Muscle of back (tissue), 13 donors: ENCODE measurements at places on chromosomes 7 and 10.

GRCh38 chr10:96538683-96539082 is 25.0 kb upstream of the TLL2 start:
- no peak for DNase-seq

DNA sequence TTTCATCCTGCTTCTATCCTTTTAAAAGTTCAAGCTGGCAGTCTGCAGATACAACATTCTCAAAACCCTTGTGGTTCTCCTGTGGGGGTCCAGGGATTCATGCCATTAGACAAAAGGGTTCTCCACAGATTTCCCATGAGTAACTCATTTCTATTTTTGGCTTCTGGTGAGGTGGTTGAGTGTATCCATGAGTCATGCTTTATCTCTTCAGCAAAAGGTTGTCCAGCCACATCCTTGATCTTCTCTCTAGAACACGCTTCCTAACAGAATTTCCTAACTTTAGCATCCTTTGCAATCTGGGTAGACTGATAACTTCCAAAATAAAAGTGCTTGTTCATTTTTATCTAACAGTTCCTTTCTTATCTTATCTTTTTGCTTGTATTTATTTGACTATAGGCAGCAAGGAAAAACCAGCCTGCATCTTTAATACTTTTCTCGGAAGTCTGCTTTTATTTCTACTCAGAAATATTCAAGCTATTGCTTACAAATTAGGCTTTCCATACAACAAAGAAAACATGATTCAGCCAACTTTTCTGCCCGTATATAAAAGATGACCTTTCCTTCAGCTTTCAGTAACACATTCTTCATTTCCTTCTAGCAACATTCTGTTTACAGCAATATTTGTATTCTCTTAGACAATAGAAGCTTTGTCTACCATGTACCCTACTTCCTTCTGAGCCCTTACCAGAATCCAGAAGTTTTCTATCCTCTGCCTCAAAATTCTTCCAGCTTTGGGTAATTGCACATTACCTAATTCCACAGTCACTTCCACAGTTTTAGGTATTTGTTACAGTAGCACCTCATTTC is 79.3 kb upstream of the IL6 start:
- DNase-seq = no peak

DNA sequence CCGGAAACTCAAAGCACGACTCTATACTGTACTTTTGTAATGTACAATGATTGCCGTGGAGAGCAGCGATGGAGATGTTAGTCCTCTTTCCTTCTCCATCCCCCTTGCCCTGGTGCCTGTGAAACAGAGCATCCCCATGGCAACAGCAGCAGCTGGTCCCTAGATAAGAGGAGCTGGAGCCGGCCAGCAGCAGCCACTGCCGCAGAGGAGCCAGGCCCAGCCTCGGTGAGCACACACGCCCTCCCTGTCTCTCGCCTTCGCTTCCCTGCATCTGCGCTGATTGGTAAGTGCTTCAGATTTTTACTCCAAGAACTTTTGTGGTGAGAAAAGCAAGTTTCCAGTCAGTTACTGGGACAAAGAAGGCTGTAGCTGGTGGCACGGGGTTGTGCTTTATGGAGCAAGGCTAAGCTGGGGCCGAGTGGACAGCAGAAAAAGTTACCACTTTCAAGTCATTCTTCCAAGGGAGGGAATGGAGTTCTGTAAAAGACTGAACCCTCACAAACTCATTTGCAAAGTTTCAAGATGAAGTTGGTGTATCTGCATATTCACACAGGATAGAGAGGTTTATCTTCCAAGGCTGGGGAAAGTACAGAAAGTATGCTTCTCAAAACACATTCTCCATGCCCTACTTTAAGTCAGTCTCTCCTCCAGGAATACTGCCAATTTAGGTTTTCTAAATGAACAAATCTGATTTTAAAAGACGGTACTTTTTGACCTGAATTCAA is at the start of gene PPP1R17:
Gene PPP1R17, plus strand, starts transcription at position 192 of the 725 bp plus-strand sequence. CDS start 5,227 bp downstream, outside the sequence.
- DNase-seq = no peak

DNA sequence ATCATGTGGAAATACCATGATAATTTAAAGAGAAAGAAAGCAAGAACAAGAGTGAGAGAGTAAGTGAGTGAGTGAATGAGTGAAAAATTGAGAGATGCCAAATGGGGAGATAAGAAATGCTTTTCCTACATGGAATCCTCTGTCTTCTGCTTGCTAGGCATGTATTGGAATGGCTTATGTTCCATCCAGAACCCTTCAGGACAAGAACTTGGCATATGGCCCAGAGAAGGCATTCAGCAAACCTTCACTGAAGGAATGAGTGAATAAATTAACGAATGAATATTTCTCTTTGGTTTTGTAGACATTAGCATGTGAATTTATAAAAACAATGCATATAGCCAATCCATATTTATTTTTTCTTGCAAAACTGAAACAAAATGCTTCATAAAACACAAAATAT is 162.2 kb downstream of the LRRTM3 start:
- DNase-seq = no peak

DNA sequence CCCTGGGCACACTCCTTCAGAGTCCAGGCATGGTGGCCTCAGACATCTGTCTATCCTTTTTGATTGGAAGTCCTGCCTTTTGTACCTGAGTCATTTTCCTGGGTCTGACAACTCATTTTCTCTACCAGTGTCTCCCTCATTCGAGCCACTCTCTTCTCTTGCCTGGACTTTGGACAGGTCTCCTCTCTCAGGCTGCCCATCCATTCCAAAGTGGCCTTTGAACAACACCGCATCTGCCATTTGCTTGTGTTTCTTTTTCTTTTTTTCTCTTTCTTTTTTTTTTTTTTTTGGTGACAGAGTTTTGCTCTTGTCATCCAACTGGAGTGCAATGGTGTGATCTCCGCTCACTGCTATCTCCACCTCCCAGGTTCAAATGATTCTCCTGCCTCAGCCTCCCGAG is 142.1 kb upstream of the COBL start:
- no peak for DNase-seq

DNA sequence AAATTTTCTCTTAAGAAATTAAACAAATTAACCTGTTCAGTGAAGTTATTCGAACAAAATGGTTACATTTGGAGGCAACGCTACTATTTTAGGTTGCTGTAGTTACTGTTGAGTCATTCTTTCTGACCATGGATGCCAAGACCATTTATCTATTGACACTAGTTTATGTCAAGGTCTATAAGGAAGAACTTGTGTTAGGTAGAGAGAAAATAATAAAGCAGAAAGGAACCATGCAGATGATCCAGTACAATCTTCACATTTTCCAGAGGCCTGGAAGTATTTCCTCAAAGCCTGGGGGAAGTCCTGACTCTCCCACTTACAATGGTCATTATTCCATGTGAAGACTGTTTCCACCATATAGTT is 608.0 kb upstream of the GALNT17 start:
- DNase-seq = no peak

DNA sequence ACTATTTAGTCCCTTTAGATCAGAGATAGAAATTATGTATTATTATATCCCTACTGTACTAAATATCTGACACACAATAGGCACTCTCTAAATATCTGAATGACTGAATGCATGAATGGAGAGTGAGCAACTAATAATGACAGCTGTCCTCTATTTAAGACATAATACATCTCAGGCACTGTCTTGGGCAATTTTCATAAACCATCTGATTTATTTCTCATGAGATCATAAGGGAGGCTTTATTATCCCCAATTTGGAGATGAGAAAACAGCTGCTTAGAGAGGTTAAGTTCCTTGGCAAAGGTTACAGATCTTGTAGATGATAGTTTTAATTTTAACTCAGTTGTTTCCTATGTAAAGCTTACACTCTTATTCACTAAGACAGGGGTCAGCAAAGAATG is 570.6 kb downstream of the GRM8 start:
- DNase-seq = no peak

DNA sequence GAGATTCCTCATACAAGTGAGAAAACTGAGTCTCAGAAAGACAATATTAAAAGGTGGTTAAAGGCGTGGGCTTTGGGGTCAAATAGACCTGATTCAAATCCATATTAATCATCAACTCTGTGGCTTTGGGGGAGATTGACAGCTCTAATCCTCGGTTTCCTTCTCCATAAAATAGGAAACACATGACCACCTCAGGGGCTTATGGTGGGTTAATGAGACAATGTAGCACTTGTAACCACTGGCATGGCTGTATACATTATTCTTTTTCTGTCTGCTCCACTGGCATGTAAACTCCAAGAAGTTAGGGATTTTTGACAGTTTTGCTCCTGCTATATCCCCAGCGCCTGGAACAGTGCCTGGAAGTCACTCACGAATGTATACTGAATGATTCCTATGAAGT is 120.8 kb upstream of the GAD2 start:
- no peak for DNase-seq
